ENCODE measurements at places on chromosomes 16 and 17.
A peak's percentile ranks its signal among the peaks of the same experiment; 100 is the strongest.

DNA sequence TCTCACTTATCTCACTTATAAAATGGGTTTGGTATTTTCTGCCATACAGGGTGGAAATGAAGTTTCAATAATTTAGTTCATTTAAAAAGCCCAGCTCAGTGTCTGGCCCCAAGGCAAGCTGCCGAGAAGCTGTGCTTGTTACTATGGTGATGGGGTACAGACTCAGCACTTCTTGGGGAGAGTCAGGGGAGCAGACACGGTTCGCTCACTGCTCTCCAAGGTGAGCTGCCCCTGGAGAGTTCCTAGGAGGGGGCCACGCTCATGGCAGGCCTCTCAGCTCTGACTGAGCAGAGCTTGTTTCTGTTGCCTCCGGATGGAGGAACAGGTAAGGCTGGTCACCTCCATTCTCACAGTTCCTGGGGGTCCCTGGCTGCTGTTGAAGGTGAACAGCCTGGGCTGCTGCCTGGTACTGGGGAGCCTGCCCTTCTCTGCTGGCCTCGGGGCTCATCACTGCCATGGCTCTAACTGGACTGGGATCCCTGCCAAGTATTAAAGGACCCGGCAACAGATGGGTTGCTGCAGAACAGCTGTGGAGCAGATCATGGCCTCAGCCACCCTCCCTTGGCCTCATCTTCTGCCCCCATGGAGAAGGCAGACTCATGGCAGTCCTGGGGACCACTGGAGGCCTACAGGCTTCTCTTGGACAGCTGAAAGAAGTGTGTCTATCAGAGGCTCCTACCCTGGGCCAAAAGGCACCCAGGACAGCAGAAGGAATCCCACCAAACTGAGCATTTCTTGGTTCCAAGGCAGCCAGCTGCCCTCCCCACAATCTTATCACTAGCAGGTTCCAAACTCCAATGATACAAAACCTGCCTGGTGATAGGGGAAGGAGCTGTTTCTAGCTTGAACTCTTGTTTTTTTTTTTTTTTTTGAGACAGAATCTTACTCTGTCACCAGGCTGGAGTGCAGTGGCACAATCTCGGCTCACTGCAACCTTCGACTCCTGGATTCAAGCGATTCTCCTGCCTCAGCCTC lies 25.9 kb upstream of the SPATA32 start:
- no peak overlapping the region for H3K27ac ChIP-seq
- no peaks in the 10 kb centered on the region for H3K4me1 ChIP-seq
- H3K4me3 ChIP-seq: no peak overlapping the region

DNA sequence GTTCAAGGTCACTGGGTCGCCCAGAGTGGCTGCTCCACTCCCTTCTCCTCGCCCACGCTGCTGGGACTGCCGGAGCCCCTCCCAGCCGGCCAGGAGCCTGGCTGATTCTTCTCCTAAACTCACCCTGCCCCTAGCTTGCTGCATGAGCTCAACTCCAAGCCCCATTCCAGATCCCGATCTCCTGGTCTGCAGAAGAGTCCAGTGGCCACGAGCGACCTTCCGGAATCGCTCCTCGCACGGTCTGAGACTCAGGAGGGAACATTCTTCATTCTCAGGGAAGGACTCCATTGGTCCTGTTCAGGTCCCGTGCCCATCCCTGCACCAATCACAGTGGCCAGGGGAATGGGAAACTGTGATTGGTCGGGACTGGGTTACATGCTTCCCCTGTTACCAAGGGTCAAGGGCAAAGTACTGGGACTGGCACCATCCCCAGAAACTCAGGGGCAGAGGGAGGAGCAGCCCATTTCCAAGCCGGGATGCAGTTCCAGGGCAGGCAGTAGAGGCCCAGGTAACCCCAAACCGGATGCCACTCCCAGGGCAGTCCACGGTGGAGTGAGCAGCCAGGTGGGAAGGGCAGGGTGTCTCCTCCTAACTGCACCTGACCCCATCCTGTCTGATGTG lies 24.5 kb upstream of the CIBAR2 start:
- H3K27me3 ChIP-seq: no peaks in the 10 kb centered on the region
- H3K4me3 ChIP-seq: no peak overlapping the region
- H3K27ac ChIP-seq: no peak overlapping the region
- H3K36me3 ChIP-seq: no peaks in the 10 kb centered on the region
- peak; percentile 63 for DNase-seq
- peaks cover 7% of the 10 kb centered on the region for H3K4me1 ChIP-seq

- H3K4me3 ChIP-seq: peak overlapping the region; percentile 85
- H3K36me3 ChIP-seq: no peaks in the 10 kb centered on the region
- H3K27ac ChIP-seq: no peak overlapping the region
- peaks cover 53% of the 10 kb centered on the region for H3K4me1 ChIP-seq
Observed at GRCh38 chr17:76131051-76131691, 9.9 kb downstream of the FOXJ1 start.

DNA sequence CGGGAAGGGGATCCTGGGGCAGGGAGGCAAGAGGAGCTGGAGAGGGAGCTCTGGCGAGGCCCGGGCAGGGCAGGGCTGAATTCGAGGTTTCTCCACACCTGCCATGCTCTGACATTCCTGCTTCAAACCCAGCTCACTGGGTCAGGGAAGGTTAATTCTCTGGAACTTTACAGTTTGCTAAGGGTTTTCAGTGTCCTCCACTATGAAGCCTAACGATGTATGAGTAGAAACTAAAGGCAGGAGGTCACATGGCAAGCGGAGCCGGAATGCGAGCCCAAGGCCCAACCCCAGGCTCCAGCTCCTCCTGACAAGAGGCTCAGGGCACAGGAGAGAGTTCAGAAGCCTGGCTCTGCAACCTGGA lies 29.2 kb downstream of the DCAKD start:
- 0 out of 2 replicates have a peak overlapping the region, but pooled peaks have one; percentile 26 for H3K27ac ChIP-seq
- H3K27me3 ChIP-seq: peaks cover 46% of the 10 kb centered on the region
- H3K4me1 ChIP-seq: peaks cover 20% of the 10 kb centered on the region
- H3K4me3 ChIP-seq: peak overlapping the region; percentile 68

- peak; percentile 95 for DNase-seq
- H3K27ac ChIP-seq: no peak within 1 kb of the TSS
- peaks cover 19% of the 10 kb centered on the region for H3K4me1 ChIP-seq
- H3K36me3 ChIP-seq: 0 out of 2 replicates have a peak, but pooled peaks cover 2% of the 10 kb centered on the region
- H3K27me3 ChIP-seq: no peaks in the 10 kb centered on the region
Observed at GRCh38 chr17:42122371-42123303, at the start of gene HSPB9. Gene HSPB9, plus strand, starts transcription at chr17:42122804. Its CDS starts 47 bp downstream, at chr17:42122851.

GRCh38 chr16:28059841-28060575 lies 3.5 kb downstream of the GSG1L start:
- no peaks in the 10 kb centered on the region for H3K36me3 ChIP-seq
- peaks cover 52% of the 10 kb centered on the region for H3K27me3 ChIP-seq
- H3K27ac ChIP-seq: no peak overlapping the region
- no peaks in the 10 kb centered on the region for H3K4me1 ChIP-seq

- no peak overlapping the region for H3K4me3 ChIP-seq
- no peak for DNase-seq
- no peak overlapping the region for H3K27ac ChIP-seq
- H3K4me1 ChIP-seq: peaks cover 3% of the 10 kb centered on the region
Observed at GRCh38 chr17:15650741-15651582, 31.5 kb upstream of the FBXW10B start.

DNA sequence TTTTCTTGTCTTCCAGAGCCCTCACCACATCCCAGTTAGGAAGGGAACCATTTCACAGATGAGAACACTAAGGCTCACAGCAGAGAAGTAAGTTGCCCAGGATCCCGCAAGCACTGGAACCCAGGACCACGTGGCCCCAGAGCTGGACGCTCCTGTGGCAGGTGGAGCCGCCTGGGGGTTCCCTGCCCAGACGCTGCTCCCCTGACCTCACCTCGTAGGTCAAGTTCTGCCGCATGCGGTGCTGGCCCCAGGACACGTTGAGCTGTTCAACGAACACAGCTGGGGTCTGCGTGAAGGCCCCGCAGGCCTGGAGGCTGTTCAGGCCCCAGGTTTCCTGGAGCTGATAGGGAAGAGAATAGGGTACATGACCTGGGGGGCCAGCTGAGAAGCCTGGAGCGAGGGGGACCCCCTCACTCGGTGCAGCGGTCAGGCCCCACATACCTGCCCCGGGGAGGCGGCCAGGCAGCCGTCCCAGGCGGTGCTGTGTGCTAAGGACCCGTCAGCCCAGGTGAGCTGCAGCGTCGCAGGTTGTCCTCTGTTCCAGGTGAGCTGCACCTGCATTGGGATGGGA lies 54.1 kb downstream of the RMI2 start:
- H3K27ac ChIP-seq: no peak overlapping the region
- no peak overlapping the region for H3K4me3 ChIP-seq
- H3K36me3 ChIP-seq: no peaks in the 10 kb centered on the region

GRCh38 chr16:69784586-69784985 lies 22.5 kb downstream of the WWP2 start:
- no peaks in the 10 kb centered on the region for H3K4me1 ChIP-seq
- H3K36me3 ChIP-seq: no peaks in the 10 kb centered on the region
- H3K4me3 ChIP-seq: no peak overlapping the region
- DNase-seq: no peak
- no peaks in the 10 kb centered on the region for H3K27me3 ChIP-seq

- peak; percentile 70 for DNase-seq
- no peaks in the 10 kb centered on the region for H3K27me3 ChIP-seq
- peaks cover 2% of the 10 kb centered on the region for H3K36me3 ChIP-seq
- H3K27ac ChIP-seq: peak overlapping the region; percentile 28
- peak overlapping the region; percentile 85 for H3K4me3 ChIP-seq
Observed at GRCh38 chr17:80034791-80035686, 633 bp downstream of the TBC1D16 start.

DNA sequence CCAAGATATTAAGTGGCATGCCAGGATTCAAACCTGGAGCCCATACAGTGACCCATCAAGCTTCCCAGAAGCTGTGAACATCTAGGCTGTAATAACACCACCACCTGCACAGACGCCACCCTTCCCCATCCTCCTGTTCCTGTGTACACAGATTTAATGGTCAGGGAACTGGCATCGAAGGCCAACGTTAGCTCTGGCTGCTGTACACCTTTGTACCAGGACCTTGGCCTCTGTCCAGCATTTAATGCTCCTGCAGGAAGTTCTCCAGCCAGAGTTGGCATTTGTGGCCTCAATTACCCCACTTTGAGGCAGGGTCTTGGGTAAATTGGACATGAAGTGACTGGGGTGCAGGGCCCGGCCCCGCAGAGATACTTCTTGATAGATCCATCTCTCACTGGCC lies 49.3 kb downstream of the SCNN1B start:
- H3K27me3 ChIP-seq: no peaks in the 10 kb centered on the region
- H3K27ac ChIP-seq: no peak overlapping the region
- no peaks in the 10 kb centered on the region for H3K4me1 ChIP-seq
- no peak for DNase-seq
- H3K36me3 ChIP-seq: no peaks in the 10 kb centered on the region
- H3K4me3 ChIP-seq: no peak overlapping the region

- no peak overlapping the region for H3K4me3 ChIP-seq
- DNase-seq: no peak
- H3K27ac ChIP-seq: no peak overlapping the region
- H3K4me1 ChIP-seq: no peaks in the 10 kb centered on the region
- H3K27me3 ChIP-seq: no peaks in the 10 kb centered on the region
Observed at GRCh38 chr17:75909051-75909811, 4.5 kb upstream of the MRPL38 start.

DNA sequence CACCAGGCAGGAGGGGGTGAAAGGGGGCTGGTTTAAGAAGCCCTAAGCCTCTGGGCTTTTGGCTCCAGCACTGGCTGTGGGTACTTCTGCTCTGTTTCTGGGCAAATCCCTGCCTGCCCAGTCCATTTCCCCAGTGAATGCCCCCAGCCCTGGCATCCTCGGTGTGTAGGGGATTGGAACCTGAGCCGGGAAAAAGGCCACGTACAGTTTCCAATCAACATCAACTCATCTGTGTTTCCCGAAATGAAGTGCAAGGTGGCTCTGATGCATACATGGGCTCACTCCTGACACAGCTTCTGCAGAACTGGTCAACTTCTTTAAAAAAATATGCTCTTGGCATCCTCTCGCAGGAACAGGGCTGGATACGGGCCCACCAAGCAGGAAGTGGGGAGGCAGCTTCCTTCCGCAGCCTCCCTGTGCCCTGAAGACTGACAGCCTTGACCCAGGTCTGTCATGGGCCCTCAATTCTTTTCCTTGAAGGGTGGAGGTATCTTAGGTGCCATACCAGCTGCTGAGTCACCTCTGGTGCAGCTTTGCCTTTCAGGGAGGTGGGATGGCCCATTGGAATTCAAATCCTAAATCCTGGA lies 73.3 kb downstream of the N4BP1 start:
- no peaks in the 10 kb centered on the region for H3K4me1 ChIP-seq
- no peak for DNase-seq
- no peaks in the 10 kb centered on the region for H3K27me3 ChIP-seq
- no peak overlapping the region for H3K4me3 ChIP-seq
- H3K36me3 ChIP-seq: no peaks in the 10 kb centered on the region
- H3K27ac ChIP-seq: no peak overlapping the region

GRCh38 chr17:14301279-14302090 lies 604 bp downstream of the HS3ST3B1 start:
- H3K27ac ChIP-seq: no peak overlapping the region
- H3K4me1 ChIP-seq: peaks cover 56% of the 10 kb centered on the region
- DNase-seq: peak; percentile 53
- peak overlapping the region; percentile 81 for H3K4me3 ChIP-seq

- H3K27me3 ChIP-seq: no peaks in the 10 kb centered on the region
- H3K4me1 ChIP-seq: no peaks in the 10 kb centered on the region
- H3K4me3 ChIP-seq: no peak overlapping the region
- H3K27ac ChIP-seq: no peak overlapping the region
- no peak for DNase-seq
Observed at GRCh38 chr16:27894386-27894785, 169.1 kb downstream of the GSG1L start.

Measured in GM23338 (cell line).